ENCODE measurements at places on chromosomes 16 and 17. TPM values are rescaled to one million over a fixed set of nuclear protein-coding genes. Genes with fewer than 3 reads are reported as not detected.

The CCL16 gene
- not detected for total RNA-seq

The CMTM2 gene
- 3.4 TPM for total RNA-seq

The PCTP gene
- 6.5 TPM for total RNA-seq

The TP53TG3B gene
- not detected for total RNA-seq

The CDH11 gene
- not detected for total RNA-seq

The CASKIN2 gene
- total RNA-seq, result 0.74 TPM

The KRTAP1-4 gene
- not detected for total RNA-seq

The C16orf90 gene
- total RNA-seq, result not detected

All from T-helper 1 cell treated with Interleukin-12 subunit alpha and Interleukin-12 subunit beta and Interleukin-4 antibody, amounts not matched to agents 30 ng/mL and 1 ng/mL, for 36 hours (primary cell).